ENCODE measurements at places on chromosomes 6 and 20. TPM values are rescaled to one million over a fixed set of nuclear protein-coding genes. Genes with fewer than 3 reads are reported as not detected.

GRCh38 chr6:34457742-34458735 lies 7.8 kb upstream of the PACSIN1 start:
- DNase-seq: no peak

- no peak for DNase-seq
Measured at GRCh38 chr6:166052837-166053236, 114.8 kb downstream of the TBXT start.

DNA sequence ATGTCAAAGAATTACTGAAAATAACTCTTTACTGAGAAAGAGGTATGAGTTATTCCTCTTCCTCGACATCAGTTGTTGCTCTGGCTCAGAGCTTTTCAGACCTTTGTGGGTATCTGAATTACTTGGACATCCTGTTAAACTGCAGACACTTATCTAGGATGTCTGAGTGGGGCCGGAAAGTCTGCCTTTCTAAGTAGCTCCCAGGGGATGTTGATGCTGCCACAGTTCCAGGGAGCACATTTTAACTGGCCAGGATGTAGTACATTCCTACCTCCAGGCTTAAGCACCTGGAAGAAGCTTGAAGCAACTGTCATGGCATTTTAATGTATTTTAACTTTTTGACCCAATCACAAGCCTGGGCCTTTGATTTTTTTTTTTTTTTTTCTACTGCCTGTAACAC lies 265.8 kb upstream of the PLCB4 start:
- DNase-seq: no peak

DNA sequence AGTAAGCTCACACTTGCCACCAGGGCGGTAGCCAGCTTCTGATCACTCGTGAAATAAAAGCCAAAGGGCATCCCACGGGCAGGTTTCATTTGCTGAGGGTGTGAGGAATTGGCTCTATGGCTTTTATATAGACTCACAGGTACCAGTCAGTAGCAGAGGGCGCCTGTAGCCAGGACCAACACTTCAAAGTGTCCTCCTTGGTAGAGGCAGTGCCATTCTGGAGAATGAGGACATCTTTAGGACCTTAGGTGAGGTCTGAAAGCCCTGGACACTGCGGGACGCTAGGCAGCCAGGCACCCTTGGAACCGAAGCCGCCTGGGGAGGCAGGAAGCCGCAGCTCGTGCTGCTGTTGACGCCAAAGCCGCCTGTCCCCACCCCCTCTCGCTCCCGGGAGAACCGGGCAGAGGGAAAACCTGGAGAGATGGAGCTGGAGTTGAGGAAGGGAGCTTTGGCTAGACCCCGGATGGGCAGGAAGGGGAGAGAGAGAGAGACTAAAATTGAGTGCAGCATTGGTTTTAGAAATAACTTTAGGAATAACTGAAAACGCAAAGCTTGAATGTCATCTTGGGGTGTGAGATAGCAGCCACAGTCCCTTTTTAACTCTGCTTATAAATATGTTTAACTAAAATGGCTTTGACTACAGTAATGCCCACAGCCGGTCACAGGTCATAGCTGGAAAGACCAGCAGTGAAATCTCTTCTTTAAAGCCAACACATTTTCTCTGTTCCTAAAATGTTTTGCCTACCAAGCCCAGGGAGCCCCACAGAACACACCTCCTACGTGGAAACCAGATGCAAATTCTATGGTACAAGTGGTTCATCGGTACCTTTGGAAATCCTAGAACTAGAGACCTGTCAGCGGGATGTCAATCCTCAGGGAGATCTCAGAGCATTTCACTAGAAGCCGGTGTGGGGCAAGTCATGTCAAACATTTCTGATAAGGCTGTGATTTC lies 128.5 kb upstream of the CDYL start:
- DNase-seq: peak; percentile 84

DNA sequence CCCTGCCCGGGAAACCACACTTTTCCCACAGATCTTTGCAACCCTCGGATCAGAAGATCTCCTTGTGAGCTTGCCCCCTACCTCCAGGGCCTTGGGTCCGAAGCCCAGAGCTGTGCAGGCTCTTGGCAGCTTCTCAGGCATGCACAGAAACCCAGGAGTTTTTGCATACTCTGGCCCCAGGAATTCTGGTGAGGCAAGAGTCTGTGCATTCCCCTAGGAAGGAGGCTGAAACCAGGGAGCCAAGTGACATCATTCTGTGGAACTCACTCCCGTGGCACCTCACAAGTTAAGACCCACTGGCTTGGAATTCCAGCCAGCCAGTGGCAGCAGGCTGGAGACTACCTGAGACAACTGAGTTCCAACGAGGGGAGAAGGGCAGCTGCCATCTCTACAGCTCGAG lies 100.1 kb downstream of the TNFRSF21 start:
- no peak for DNase-seq

DNA sequence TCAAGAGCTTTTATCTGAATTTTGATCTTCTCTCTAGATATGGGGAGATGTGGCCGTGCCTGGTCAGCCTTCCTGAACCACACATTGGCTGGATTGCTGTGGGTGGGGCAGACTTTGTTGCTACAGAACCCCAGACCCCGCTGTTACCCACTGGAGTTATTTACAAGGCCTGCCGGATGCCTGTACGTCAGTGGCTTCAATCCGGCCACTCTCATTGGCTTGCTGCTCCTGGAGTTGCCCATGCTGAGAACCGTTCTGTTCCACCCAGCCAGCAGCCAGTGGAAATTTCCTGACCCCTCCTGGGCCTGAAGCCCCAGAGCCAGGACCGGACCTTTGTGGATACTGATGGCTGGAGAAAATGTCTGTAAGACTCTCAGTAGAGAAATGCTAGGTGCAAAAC lies 101.9 kb downstream of the TFAP2C start:
- DNase-seq: no peak

DEFB115 gene
- total RNA-seq: not detected

DNA sequence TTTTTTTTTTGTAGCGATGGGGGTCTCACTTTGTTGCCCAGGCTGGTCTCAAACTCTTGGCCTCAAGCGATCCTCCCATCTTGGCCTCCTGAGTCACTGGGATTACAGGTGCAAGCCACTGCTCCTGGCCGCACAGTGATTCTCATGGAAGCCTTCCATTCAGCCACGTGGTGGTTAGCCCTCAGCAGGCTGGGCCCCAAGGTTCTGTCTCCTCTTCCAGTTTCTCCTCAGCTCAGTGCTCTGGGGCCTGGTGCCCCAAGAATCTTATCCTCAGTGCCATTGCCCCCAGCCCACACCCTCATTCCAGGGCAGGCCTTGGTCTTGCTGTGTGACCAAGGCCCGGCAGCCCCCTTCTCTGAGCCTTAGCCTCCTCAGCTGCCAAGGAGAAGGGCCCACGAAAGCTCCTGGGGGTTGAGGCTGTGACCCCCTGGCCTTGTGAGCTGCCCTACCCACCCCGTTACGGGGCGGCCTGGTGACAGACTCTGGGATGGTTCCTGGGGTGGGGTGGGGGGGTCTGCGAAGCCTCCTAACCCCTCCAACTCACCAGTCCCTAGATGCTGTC lies 16.4 kb downstream of the SRC start:
- no peak for DNase-seq

GRCh38 chr6:136148051-136148450 lies 102.1 kb downstream of the MTFR2 start:
- DNase-seq: no peak

BRD2 gene
- total RNA-seq: 84.5 TPM

- no peak for DNase-seq
Measured at GRCh38 chr6:22008248-22008836, 288.5 kb downstream of the PRL start.
